Neural progenitor cell (in vitro differentiated cells): ENCODE measurements at places on chromosomes 7 and 10. TPM values are rescaled to one million over a fixed set of nuclear protein-coding genes. Genes with fewer than 3 reads are reported as not detected.

- DNase-seq = no peak
- no peak overlapping the region for H3K4me3 ChIP-seq
- no peaks in the 10 kb centered on the region for H3K36me3 ChIP-seq
- H3K27me3 ChIP-seq = no peaks in the 10 kb centered on the region
- H3K4me1 ChIP-seq = no peaks in the 10 kb centered on the region
Measured at GRCh38 chr7:94450044-94450697, 55.5 kb downstream of the COL1A2 start.

DNA sequence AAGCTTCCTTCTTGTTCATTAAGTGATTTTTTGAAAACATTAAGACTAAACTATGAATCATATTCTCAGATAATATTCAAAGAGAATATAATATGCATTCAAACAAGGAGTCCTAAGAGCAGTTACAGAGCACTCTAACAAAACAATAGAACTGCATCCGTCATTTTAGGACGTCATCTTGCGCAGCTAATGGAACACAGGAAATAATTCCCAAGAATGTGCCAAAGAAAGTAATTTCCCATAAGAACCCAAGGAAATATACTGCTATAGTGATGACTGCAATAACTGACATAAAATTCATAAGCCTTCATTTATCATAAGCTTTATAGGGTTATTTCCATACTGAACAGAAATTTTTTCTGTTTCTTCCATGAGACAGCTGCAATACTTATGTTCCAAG, 28.3 kb upstream of the CASD1 start:
- H3K27me3 ChIP-seq = no peaks in the 10 kb centered on the region
- H3K36me3 ChIP-seq = no peaks in the 10 kb centered on the region
- no peak overlapping the region for H3K4me3 ChIP-seq
- H3K4me1 ChIP-seq = no peaks in the 10 kb centered on the region

DNA sequence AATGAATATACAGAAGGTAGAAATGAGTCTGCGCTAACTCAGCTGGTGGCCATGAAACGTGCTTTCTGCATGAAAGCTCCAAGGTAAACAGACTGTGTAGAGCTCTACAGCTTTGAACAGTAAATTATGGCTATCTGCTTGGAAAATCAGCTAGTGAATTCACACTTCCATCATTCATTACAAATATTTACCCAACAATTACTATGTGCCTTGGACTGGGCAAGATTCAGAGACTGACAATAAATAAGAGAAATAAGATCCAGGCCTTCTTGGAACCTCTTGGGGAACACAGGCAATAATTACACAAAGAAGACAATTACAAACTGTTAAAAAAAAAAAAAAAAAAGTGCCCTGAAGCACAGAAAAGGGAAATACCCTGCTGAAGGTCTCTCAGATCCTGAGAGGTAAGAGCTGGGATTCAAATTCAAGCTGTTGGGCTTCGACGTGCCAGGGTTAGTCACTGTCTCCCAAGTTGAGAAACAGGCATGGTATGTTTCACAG, 15.8 kb downstream of the TSPAN12 start:
- H3K27ac ChIP-seq = no peak overlapping the region
- H3K4me3 ChIP-seq = no peak overlapping the region
- H3K4me1 ChIP-seq = no peaks in the 10 kb centered on the region
- no peak for DNase-seq

DNA sequence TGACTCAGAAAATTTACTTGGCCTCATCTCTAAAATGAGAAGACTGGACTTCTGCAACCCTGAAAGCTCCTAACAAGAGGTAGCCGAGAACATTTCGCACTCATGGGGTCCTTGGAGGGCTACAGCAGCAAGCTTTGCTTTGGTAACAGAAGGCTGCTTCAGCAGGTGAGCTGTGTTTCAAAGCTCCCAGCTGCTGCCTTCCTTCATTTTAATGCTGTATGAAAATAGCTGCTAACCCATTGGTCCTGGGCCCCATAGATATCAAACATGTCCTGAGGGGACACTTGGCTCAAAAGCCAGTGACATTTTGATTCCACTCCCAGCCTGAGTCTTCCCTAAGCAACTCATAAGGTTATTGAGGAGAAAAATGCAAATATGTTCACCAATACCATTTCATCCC, 14.3 kb upstream of the MALSU1 start:
- no peaks in the 10 kb centered on the region for H3K4me1 ChIP-seq
- no peaks in the 10 kb centered on the region for H3K27me3 ChIP-seq
- no peak overlapping the region for H3K27ac ChIP-seq
- no peak for DNase-seq
- H3K36me3 ChIP-seq = no peaks in the 10 kb centered on the region

- no peaks in the 10 kb centered on the region for H3K36me3 ChIP-seq
- H3K4me1 ChIP-seq = no peaks in the 10 kb centered on the region
- H3K27me3 ChIP-seq = no peaks in the 10 kb centered on the region
- no peak for DNase-seq
Measured at GRCh38 chr10:4780782-4781181, 45.2 kb upstream of the AKR1E2 start.

DNA sequence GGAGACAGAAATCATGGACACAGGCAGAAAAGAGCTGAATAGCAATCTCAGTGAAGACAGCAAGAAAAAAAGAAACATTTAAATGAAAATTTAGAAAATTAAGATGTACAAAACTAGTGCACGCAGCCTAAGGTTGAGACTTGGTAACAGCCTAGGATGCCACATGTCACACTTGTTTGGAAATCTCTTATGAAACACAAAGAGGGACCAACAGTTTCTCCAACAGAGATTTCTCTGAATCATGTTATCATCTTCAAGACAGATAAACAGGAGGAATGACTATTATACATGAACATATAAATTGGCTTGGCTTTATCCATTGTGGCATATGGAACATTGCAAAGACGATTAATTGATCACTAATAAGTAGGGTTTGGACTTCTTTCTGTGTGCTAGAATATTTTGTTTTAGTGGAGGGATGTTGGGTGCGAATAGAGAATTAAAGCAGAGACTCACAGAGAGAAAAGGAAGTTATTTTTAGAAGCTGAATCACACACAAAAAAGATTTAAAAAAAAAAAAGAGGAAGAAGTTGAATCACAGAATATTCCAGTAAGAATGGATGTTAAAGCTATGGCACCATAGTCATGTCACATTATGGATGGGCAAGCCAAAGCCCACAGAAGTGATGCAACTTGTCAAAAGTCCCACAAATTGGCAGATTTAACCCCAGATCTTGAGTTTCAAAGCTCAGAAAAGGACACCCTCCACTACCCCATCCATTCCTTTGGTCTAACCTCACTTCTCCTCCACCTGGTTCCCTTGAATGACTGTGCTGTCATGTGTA, 91.6 kb downstream of the MYOF start:
- no peaks in the 10 kb centered on the region for H3K27me3 ChIP-seq
- DNase-seq = no peak
- no peaks in the 10 kb centered on the region for H3K36me3 ChIP-seq
- H3K27ac ChIP-seq = no peak overlapping the region
- no peaks in the 10 kb centered on the region for H3K4me1 ChIP-seq

DNA sequence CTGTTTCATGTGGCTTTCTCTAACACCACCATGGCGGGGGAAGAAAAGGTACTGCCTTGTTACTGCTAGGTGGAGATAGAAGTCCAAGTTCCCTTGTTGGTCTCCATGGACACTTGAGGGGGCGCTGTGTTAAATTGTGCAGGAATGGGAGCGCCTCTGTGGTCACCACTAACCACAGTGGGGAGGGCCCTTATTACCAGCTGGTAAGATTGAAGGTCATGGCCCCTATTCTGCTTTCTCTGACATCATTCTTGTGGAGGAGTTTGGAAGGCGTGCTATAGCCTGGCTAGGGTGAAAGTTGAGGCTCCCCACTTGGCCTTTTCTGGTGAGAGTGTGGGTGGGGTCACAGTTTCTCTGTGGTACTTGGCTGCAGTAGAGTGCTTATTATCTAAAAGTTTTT, 14.9 kb upstream of the MXI1 start:
- no peak overlapping the region for H3K4me3 ChIP-seq
- peaks cover 41% of the 10 kb centered on the region for H3K27me3 ChIP-seq
- DNase-seq = no peak
- H3K27ac ChIP-seq = no peak overlapping the region
- no peaks in the 10 kb centered on the region for H3K36me3 ChIP-seq

DNA sequence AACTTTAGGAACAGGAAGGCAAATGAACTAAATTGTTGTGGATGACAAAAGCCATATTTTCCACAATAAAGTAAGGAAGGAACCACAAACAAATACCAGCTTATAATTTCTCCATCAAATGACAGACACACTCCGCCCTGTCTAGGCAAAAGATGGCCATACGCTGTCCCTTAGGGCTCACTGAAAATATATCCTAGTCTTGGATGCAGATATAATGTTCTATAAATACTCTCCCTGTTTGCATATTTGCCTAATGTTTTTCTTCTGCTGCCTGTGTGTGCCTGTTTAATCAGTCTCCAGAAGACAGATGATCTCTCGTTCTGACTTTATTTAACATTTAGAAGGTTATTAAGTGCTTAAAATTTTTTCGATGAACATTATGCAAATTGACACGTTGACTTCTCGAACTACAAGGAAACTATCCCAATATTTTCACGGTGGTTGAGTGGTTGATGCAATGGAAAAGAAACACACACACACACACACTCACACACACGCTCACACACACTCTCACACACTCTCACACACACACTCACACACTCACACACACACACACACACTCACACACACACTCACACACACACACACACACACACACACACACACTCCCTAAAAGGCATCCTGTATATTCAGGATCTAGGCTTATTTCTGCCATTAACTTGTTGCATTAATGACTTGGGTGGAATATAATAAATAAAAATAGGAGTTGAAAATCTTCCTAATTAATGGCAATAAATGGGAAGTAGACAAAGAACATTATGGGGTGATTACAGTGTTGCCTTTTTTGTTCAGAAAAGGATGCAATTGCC, 297.1 kb downstream of the PRPF18 start:
- no peaks in the 10 kb centered on the region for H3K36me3 ChIP-seq
- no peak overlapping the region for H3K27ac ChIP-seq
- H3K4me3 ChIP-seq = no peak overlapping the region
- peaks cover 38% of the 10 kb centered on the region for H3K4me1 ChIP-seq
- DNase-seq = no peak

DNA sequence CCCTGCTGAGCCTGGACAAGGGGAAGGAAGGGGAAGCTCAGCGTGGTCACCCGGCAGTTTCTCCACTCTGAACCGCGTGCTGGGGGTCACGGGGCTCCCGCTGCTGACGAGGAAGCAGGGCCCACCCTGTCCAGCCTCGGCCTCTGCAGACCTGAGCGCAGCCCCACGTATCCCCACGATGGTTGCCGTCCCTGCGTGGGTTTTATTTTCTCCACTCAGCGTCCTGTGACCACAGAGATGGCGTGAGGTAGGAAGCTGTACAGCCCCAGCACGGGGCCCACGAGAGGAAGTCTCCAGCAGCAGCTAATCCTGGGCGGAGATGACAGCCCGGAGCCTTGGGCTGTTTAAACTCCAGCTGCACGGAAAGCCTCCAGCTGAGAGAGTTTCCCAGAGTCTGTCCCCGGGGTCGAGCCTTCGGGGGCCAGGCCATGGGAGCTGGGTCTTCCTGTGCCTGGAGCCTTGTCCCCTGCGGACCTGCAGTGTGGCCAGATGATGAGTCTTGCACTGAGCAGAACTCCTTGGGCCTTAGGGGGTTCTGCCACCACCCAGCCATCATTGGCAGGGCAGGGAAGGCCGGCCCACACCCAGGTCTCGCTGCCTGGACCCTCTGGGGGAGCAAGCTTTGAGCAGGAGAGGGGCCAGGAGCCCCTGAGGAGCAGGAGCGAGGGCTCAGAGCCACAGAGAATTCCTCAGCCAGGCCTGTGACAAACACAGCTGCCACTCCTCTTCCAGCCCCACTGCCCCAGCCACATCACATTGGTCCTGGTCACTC, 72.8 kb upstream of the FAM20C start:
- no peak overlapping the region for H3K27ac ChIP-seq
- H3K4me3 ChIP-seq = no peak overlapping the region
- H3K27me3 ChIP-seq = peaks cover 10% of the 10 kb centered on the region
- H3K4me1 ChIP-seq = peaks cover 14% of the 10 kb centered on the region
- DNase-seq = peak; percentile 41

GRCh38 chr7:35865287-35865686, 64.4 kb downstream of the SEPTIN7 start:
- H3K27ac ChIP-seq = no peak overlapping the region
- no peak for DNase-seq
- H3K4me1 ChIP-seq = peaks cover 19% of the 10 kb centered on the region
- H3K36me3 ChIP-seq = peaks cover 11% of the 10 kb centered on the region
- H3K4me3 ChIP-seq = no peak overlapping the region
- no peaks in the 10 kb centered on the region for H3K27me3 ChIP-seq

GRCh38 chr7:21355406-21355874, 72.4 kb upstream of the SP4 start:
- no peak overlapping the region for H3K27ac ChIP-seq
- no peak overlapping the region for H3K4me3 ChIP-seq
- no peak for DNase-seq
- no peaks in the 10 kb centered on the region for H3K27me3 ChIP-seq
- no peaks in the 10 kb centered on the region for H3K36me3 ChIP-seq
- no peaks in the 10 kb centered on the region for H3K4me1 ChIP-seq

DNA sequence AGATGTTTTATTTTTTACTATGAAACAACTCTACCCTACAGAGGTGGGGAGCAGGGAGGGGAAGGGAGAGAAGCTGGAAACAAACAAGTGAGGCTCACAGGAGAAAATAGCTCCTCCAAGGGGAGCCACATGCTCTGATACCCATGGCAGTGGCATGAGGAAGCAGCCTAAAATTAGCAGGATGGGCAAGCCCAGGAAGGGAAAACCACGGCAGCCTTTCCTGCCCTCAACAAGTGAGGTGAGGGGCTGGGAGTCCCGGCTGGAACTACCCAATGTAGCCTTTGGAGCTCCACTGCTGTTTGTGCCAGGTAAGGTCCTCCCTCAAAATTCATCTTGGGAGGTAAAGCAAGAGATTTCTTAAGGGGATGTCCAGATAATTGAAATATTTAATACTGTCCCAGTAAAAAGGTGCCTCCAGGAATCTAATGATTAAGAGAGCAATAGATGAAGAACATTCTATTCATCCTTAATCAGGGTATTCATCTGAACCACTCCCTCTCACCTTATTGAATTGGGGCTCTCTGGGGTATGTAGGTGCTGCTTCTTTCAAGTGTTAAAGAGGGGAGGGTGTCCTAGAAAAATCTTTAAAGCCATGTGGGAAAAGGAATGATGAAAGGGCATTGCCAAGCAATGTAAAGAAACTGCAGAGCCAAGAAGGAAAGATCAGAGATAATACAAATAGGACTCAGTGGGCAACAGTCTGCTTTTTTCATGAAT, 12.8 kb upstream of the HERC4 start:
- no peak overlapping the region for H3K27ac ChIP-seq
- no peak overlapping the region for H3K4me3 ChIP-seq
- H3K36me3 ChIP-seq = no peaks in the 10 kb centered on the region
- H3K4me1 ChIP-seq = peaks cover 14% of the 10 kb centered on the region
- DNase-seq = no peak

GRCh38 chr7:100122067-100122466, 2.6 kb downstream of the CNPY4 start:
- H3K27ac ChIP-seq = no peak overlapping the region
- H3K4me1 ChIP-seq = peaks cover 12% of the 10 kb centered on the region
- no peaks in the 10 kb centered on the region for H3K36me3 ChIP-seq
- H3K4me3 ChIP-seq = no peak overlapping the region
- H3K27me3 ChIP-seq = no peaks in the 10 kb centered on the region
- DNase-seq = no peak

- H3K27ac ChIP-seq = peak within 1 kb of the TSS; percentile 58
- peaks cover 22% of the 10 kb centered on the region for H3K27me3 ChIP-seq
- DNase-seq = peak; percentile 88
- peak within 1 kb of the TSS; percentile 97 for H3K4me3 ChIP-seq
Measured at GRCh38 chr7:55964261-55965099, at the start of gene NIPSNAP2. Gene NIPSNAP2, plus strand, starts transcription at chr7:55964585. Its CDS starts 25 bp downstream, at chr7:55964610.

The NEURL1 gene
- total RNA-seq = 0.06 and 1.5 TPM in 2 replicates

The CYP2E1 gene
- total RNA-seq = 0.36 and 0.50 TPM in 2 replicates

The C10orf67 gene
- total RNA-seq = not detected in 2 replicates

The SLC4A2 gene
- 26.1 and 85.7 TPM in 2 replicates for total RNA-seq

The XRCC2 gene
- total RNA-seq = 30.0 and 51.6 TPM in 2 replicates

The NEUROD6 gene
- total RNA-seq = not detected in 2 replicates

The AKR1B15 gene
- total RNA-seq = not detected in 2 replicates
